ENCODE measurements at places on chromosomes 2 and 18. TPM values are rescaled to one million over a fixed set of nuclear protein-coding genes. Genes with fewer than 3 reads are reported as not detected.

DNA sequence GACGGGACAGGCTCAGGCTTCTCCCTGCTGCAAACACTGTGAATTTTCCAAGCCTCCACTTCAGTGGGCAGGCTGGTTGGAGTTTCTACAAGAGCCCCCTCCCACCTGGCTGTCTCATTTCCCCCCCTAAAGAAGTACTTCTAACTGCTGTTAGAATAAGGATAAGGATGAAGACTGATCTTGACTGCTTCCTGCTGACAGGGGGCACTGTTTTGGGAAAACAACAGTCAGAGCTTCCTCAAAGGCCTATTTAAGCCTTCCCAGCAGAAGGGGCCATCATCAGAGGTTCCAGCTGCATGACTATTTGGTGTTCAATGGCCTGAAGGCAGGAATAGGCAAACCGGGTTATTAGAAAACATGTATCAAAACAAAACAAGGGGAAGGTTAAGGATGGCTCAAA lies 1162.8 kb downstream of the DSC3 start:
- peak; percentile 33 for DNase-seq

- no peak for DNase-seq
These were observed 301.0 kb downstream of the GALR1 start for GRCh38 chr18:77550625-77551024.

GRCh38 chr2:121004950-121005349 lies 269.3 kb downstream of the GLI2 start:
- no peak for DNase-seq

DNA sequence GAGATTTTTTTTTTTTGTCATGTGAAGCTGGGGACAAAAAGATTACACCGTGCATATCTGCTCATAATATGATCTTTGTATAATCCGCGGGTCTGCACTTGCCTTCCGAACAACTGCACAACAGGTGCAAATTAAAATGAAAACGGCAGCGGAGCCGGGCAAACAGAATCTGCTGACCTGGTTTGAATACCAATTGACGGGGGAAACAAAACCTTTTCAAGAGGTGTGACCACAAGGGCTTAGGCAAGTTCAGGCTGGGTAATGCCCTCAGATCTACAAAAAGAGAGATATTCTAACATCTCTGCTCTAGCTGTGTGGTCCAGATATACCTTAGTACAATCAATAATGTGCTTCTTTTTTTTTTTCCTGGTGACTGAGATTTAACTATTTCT lies 88.5 kb downstream of the ZEB2 start:
- DNase-seq: peak; percentile 60

DNA sequence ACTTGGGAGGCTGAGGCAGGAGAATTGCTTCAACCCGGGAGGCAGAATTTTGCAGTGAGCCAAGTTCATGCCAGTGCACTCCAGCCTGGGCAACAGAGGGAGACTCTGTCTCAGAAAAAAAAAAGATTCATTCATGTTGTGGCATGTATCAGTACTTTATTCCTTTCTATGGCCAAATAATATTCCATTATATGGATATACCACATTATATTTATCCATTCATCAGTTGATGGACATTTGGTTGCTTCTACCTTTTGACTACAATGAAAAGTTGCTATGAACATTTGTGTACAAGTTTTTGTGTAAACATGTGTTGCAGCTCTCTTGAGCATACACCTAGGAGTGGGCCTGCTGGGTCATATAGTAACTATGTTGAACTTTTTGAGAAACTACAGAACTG lies 9.2 kb upstream of the MAT2A start:
- DNase-seq: no peak

- DNase-seq: no peak
These were observed 225.2 kb upstream of the TANK start for GRCh38 chr2:160934991-160935390.

DNA sequence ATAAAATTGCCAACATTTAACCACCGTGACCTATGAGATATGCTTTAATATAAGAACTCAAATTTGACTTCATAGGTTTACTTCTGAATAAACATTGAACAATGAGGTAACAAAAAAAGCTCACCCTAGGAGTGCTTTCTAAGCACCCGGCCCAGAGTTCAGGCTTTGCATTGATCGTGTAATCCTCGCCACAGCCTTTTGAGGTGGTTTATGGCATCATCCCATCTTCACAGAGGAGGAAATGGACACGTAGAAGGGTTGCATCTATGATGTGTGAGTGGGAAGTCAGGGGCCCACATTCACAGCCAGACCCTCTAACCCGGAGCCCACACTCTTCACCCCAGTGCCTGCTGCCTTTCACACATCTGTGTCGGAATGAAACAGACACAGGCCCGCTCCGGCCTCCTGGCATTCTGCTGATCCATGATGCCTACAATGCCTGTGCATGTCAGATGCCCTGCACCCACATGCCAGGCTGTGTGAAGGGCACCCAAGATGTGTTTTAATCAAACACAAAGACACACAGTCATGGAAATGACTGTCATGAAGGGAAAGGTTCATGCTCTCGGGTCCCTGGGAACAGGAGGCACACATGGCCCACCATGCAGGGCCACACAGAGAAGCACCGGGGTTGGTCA lies 48.6 kb upstream of the RPL31 start:
- DNase-seq: no peak

DNA sequence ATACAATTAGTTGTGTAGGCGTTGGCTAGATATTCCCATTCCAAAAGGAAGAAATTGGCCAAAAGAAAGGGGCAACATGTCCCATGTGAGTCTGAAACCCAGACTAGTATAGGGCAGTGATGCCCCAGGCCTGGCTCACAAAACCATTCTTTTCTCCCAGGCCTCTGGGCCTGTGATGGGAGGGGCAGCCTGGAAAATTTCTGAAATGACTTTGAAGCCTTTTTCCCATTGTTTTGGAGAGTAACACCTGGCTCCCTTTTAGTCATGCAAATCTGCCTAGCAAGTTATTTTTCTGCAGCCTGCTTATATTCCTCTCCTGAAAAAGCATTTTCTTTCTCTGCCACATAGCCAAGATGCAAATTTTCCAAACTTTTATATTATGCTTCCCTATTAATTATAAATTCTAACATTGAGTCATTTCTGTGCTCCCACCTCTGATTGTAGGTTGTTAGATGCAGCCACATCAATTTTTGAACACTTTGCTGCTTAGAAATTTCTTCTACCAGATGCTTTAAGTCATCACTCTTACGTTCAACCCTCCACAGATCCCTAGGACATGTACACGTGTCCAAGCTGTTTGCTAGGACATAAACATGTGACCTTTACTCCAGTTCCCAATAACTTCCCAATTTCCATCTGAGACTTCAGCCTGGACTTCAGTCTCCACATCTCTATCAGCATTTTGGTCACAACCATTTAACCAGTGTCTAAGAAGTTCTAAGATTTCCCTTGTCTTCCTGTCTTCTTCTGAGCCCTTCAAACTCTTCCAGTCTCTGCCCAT lies 76.1 kb upstream of the MC4R start:
- DNase-seq: peak; percentile 37

DNA sequence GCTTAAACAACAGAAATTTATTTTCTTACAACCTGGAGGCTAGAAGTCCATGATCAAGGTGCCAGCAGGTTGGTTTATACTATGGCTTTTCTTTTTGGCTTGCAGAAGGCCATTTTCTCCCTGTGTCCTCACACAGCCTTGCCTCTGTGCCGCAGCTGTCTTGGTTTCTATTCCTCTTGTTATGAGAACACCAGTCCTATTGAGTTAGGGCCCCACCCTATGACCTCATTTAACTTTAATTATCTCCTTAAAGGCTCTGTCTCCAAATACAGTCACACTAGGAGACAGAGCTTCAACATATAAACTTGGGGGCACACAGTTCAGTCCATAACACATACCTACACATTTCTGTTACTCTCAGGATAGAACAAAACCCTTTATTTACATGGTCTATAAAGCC lies 17.3 kb upstream of the RHOB start:
- DNase-seq: no peak

DNA sequence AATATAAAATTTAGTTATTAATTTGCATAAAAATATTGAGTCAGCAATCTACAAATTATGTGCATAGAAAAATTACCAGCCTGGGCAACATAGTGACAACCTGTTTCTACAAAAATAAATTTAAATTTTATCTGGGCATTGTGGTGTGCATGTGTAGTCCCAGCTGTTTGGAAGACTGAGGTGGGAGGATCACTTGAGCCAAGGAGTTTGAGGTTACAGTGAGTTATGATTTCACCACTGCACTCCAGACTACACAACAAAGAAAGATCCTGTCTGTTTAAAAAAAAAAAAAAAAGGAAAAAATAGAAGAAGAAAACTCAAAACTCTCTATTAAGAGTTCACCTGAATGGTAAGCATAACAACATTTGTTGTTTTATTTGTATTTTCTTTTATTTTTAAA lies 1048.4 kb upstream of the CDH2 start:
- no peak for DNase-seq

- DNase-seq: no peak
These were observed 8.4 kb downstream of the DAPL1 start for GRCh38 chr2:158803506-158803905.

GRCh38 chr2:128416806-128417205 lies 98.1 kb upstream of the HS6ST1 start:
- no peak for DNase-seq

- no peak for DNase-seq
These were observed 6.1 kb upstream of the KYNU start for GRCh38 chr2:142871396-142871795.

DNA sequence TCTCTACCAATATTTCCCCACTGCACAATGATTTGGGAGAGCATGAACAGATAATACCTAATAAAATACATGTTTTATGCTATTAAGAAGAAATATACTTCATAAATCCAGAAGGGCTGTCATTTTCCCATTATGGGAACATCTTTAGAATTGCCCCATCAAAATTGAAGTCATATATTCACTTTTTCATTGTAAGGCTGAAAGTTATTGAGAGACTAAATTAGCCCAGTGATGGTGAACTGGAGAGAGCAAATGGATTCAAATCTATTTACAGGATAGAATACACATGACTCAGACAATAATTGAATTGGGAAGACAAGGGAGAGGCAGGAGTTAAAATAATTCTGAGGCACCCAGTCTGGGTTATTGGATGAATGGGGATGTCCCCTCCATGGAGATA lies 79.7 kb upstream of the TTC39C start:
- DNase-seq: no peak

GRCh38 chr2:12543076-12543977 lies 173.4 kb upstream of the TRIB2 start:
- no peak for DNase-seq

GRCh38 chr2:26934335-26934724 lies 36.1 kb upstream of the MAPRE3 start:
- DNase-seq: no peak

GRCh38 chr2:235803028-235803427 lies 309.2 kb downstream of the AGAP1 start:
- no peak for DNase-seq

DNA sequence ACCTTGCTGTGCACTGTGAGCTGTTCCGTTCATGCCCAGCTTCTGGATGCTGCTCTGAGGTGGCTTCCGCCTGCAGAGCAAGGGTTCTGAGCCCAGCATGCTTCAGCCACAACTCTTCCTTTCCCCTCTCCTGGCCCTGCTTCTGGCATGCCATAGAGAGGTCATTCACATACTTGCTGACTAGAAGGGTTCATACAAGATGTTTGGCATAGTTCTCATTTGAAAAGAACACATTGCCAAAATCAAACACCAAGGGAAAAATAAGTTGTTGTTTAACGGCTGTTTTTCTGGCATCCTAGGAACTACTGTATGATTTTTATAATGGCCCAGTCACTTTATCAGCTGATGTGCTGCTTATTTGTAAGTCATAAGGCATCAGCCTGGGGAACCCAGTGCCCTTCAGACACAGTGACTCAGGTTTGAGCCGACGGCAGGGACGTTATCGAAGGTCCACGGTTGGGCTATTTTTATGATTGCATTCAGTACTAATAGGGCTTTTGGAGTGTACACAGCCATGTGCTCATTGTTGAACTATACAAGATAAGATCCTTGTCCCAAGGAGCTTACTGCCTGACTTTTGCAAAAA lies 53.9 kb upstream of the CTAGE1 start:
- DNase-seq: no peak

DNA sequence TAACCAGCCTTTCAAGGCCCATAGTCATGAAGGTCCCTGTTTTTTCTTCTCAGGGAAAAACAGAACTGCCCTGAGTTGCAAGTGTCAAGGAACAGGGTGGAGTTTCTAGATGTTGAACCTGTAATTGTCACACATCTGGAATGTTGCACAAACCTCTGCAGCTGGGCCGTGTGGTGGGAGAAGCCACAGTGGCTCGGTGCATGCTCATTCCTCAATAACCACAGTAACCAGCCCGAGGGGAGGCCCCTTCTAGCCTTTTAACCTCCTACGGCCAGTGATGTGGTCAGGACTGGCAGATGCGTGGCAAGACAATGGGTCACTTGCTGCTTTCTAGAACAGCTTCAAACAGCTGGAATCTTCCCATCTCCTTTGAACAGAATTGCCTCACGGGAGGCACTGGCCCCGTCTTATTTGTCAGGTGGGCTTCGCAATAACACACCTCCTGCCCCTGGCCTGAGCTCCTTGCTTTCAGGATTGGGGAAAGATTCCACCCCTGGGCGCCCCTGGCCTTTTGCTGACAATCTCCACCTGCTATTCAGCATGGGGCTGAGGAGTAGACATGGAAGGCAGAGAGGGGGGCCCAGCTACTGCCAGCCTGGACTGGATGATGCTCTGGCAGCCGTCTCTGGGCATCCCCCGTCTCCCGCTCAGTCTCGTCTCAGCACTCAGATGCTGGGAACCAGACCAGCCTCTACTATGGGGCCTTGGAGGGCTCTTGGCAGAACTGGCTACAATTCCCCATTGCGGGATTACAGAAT lies 102.9 kb downstream of the KLHL29 start:
- DNase-seq: no peak

GRCh38 chr2:168790226-168790902 lies 12.1 kb upstream of the NOSTRIN start:
- no peak for DNase-seq

- DNase-seq: no peak
These were observed 240.8 kb upstream of the RGPD4 start for GRCh38 chr2:107585851-107586250.

SOWAHC gene
- 26.3 TPM for total RNA-seq

LHCGR gene
- total RNA-seq: 0.45 TPM

IL1RN gene
- total RNA-seq: not detected

STAT4 gene
- total RNA-seq: 0.16 TPM

SIX3 gene
- not detected for total RNA-seq

DYNAP gene
- 1.0 TPM for total RNA-seq

RUFY4 gene
- 0.04 TPM for total RNA-seq

ASPRV1 gene
- total RNA-seq: 1.4 TPM

HOXD12 gene
- total RNA-seq: not detected

DCDC2C gene
- not detected for total RNA-seq

CCDC74B gene
- 34.5 TPM for total RNA-seq

PSD4 gene
- total RNA-seq: 0.66 TPM

EVX2 gene
- 0.03 TPM for total RNA-seq

DPP10 gene
- total RNA-seq: 26.3 TPM

BOD1L2 gene
- total RNA-seq: not detected
